ENCODE measurements at places on chromosomes 7 and 10.
A peak's percentile ranks its signal among the peaks of the same experiment; 100 is the strongest.

DNA sequence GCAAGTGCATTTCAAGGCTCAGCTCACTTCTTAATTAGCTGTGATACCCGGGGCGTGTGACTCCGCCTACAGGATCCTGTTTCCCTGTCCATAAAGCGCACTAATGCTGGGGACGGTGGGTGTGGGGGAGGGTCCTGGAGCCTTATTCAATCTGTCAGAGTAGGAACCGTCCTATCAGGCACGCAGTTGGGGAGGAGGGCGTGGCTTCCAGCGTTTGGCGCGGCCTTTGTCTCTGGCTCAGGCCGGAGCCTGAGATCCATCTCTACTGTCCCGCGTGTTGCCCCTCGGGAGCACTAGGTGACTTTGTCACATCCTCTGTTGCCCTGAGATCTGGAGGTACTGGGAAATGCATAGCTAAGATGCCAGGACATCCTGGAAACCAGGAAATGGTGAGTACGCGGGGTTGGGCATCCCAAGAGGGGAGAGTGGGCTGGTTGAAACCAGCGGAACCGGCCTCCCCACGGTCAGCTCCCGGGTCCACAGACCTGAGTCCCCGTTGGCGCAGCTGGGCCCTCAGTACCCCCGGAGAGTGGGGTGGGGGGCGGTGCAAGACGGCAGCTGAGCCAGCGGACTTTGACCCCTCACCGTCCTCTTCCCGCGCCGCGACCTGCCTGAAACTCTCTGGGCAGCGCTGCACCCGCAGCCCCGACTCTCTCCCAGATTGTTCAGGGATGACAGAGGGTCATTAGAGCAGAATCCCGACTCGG, 104.4 kb upstream of the ZNF92 start:
- peak; percentile 78 for DNase-seq

DNA sequence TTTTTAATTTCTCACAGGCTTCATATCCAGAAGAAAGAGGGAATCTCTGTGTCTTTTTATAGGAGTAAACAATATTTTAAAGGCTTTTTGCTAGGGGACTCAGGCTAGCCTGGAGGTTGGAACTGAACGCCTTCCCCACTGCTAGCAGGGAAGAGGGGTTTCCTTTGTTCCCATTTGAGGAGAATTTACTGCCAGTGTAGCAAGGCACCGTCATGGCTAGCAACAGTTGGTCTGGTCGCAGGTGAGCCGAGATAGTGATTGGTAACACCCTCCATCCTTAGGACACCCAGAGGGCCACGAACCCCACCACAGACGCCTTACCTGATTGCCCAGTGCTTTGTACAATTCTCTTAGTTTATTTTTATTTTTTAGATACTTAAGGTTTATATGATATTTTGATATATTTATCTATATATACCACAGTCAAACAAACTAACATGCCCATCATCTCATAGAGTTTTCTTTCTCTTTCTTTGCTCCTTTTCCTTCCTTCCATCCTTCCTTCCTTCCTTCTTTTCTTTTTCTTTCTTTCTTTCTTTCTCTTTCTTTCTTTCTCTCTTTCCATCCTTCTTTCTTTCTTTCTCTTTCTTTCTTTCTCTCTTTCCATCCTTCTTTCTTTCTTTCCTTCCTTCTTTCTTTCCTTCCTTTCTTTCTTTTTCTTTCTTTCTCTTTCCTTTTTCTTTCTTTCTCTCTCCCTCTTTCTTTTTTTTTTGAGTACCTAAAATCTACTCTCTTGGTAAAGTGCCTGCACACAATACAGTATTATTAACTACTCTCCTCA, 219.0 kb upstream of the AKR1E2 start:
- DNase-seq = no peak

DNA sequence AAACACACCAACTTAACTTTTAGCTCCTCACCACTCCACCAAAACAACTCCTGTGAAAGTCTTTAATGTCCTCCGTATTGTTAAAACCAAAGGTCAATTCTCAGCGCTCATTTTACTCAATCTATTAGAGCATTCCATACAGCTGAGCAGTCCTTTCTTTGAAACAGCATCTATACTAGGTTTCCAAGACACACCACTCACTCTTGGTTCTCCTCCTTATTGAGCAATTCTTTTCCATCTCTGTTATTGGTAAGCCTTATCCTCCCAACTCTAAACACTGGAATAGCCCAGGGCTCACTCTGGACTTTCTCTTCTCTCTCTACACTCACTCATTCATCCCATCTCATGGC, 34.9 kb downstream of the COA1 start:
- DNase-seq = peak; percentile 29

GRCh38 chr7:50397320-50397970, 52.7 kb downstream of the FIGNL1 start:
- DNase-seq = no peak

- DNase-seq = no peak
Measured at GRCh38 chr7:42960762-42961161, 28.6 kb downstream of the MRPL32 start.

DNA sequence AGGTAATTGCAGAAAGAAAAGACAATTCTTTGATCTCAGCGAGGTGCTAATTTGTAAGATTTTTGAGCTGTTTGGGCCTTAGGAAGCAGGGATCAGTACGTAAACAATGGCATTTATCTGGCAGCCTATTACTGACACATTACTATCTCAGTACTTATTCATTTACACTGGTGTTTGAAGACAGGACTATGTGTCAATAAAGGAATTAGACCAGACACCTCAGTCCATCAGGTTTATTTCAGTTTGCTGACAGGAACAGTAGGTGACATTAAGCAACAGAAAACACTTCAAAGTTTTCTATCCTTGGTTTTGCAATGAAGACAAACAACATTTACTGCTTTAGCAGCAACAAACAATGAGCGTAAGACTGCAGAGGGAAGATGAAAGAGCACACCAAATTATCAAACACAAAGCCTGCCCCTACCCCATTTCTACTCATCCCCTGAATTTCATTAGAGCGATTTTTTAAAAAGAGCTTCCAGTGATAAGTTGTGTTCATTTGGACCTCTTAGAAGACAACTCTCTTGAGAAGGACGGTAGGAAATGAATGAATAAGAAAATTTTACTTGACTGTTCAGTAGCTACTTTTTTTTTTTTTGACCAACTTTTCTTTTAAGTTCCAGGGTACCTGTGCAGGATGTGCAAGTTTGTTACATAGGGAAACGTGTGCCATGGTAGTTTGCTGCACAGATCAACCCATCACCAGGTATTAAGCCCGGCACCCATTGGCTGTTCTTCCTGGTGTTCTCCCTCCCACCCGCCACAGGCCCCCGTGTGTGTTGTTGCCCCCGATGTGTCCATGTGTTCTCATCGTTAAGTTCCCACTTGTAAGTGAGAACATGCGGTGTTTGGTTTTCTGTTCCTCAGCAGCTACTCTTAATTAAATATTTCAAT, 138.8 kb downstream of the DKK1 start:
- DNase-seq = no peak
